T-cell (primary cell): ENCODE measurements at places on chromosomes 6 and 20.

- DNase-seq: no peak
These were observed 10.7 kb upstream of the KCNK15 start for GRCh38 chr20:44734938-44735337.

- no peak for DNase-seq
These were observed 49.3 kb upstream of the INSM1 start for GRCh38 chr20:20318365-20319161.

DNA sequence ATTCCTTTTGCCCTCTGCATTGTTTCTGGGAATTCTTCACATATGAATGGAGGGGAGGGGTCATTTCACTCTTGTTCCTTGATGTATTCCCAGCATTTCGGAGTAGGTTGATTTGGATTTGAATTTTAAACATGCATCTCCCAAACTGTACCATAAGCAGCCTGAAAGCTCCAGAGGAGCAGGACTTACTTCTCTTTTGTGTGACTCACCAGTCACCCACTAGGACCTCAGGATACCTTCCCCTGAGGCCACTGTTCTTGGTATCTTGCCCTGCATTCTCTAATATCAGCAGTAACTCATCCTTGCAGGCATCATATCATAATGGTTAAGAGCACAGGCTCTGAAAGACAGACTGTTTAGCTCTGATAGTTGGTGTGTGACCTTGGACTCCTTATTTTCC, 703 bp downstream of the MRPL2 start:
- no peak for DNase-seq

DNA sequence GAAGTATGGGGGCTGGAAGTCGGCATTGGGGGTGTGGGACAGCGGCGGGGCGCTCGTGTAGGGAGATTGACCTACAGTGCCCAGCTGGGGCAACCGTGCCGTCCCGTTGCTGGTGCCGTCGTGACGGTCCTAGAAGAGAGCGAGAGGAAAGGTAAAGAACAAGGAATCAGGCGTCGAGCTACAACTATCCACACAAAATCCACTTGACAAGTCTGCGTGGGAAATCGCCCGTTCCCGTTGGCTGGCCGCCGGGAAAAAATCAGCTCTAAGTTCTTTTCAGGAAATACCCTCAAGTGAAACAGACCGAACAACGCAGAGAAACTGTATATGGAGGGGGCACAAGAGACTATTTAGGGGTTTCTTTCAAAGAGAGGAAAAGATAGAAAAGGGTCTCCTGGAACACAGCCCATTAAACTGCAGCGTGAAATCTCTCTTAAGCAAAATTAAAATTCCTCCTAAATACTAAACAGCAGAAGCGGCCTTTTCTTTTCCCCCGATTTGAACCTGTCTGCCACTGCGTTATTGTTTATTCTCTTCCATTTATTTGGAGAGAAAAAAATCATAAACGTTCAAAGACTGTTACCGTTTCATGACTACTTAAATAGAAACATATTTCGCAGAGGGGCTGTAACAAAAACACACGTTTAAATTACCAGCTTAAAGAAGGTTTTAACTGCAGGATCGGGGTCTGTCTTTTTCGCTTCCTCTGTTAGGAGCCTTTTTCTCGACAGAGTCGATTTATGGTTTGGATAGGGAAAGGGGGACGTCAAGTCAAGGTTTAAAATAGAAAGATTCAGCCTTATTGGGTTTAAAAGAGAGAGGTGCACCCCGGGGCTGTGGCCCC, 4.4 kb downstream of the TFAP2A start:
- DNase-seq: no peak

DNA sequence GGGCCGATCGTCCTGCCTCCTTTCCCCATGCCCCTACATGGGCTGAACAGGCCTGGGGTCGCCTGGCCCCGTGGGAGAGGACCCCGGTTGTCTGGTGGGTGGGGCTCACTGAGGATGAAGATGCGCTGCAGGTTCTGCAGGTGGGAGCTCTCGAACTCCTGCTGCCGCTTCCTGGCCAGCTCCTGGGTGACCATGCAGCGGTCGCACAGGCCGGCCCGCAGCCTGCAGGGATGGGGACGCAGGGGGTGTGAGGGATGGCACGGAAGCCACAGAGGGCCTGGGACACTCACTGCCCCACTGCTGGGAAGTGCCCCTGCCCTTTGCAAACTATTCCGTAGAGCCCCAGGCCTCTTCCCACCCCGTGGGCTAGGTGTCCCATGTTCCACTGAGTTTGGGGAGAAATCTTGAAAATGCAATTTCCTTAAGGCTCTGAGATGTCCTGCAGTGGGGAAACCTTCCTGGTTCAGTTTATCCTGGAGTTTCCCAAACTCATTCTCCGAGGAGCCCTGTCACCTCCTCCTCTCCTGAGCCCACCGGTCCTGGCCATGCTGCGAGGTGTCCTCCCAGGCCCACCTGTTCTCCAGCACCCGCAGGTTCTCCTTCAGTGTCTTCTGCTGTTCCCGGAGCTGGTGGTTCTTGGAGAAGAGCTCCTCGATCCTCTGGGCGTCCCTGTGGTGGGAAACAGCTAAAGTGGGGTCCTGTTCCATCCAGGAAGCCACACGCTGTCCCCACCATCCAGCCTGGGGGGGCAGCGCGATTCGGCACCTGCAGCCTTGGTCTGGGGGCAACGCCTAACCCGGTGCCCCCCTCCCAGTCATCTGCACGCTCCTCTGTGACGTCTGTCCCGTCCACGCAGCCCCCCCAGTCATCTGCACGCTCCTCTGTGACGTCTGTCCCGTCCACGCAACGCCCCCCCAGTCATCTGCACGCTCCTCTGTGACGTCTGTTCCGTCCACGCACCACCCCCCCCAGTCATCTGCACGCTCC, 9.9 kb upstream of the CABLES2 start:
- DNase-seq: no peak

- no peak for DNase-seq
These were observed 61.0 kb downstream of the ARHGAP18 start for GRCh38 chr6:129648819-129649491.

DNA sequence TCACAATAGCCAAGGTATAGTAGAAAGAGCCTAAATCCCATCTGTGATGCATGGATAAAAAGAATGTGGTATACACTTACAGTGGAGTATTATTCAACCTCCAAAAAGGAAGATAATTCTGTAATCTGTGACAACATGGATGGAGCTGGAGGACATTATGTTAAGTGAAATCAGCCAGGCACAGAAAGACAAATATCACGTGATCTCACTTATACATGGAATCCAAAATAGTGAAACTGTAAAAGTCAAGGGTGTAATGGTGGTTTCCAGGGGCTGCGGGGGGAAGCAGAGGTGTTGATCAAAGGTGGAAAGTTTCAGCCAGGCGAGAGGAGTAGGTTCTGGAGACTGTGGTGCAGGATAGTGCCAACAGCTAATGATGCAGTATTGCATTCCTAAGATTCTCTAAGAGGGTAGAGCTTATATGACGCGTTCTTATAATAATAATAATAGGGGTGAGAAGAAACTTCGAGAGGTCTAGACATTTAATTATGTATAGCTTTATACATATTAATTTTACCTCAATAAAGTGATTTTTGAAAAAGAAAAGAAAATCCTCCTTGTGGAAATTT, 246.1 kb downstream of the FOXA2 start:
- DNase-seq: no peak

- no peak for DNase-seq
These were observed 45.2 kb downstream of the ANKEF1 start for GRCh38 chr20:10079964-10080363.

- no peak for DNase-seq
These were observed 466.3 kb upstream of the CDH4 start for GRCh38 chr20:60785785-60786184.

- DNase-seq: no peak
These were observed at the start of gene SRC for GRCh38 chr20:37345339-37346235. SRC (plus strand) TSS chr20:37346140; CDS start chr20:37384154, 38,014 bp downstream.

GRCh38 chr6:136980070-136980469, 58.0 kb downstream of the SLC35D3 start:
- DNase-seq: no peak

- DNase-seq: no peak
These were observed 125.1 kb downstream of the MRPL14 start for GRCh38 chr6:44002067-44002592.

GRCh38 chr20:63123331-63123741, 92.6 kb downstream of the YTHDF1 start:
- no peak for DNase-seq

DNA sequence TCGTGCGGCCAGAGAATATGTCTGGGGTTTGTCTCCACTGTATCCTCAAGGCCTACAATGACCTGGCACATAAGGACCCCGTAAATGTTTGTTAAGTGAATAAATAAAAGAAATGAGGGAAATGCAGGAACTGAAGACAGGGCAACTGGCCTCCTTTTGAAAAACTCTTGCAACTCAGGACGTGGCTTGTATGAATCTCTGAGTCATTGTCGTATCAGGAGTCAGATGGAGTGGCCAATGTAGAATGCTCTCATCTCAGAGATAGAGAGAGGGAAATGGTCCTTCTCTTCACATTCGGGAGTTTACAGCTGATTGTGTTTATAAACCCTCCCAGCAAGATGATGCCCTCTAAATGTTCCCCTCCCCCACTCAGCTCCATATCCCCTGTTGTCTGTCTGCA, 57.1 kb downstream of the UST start:
- DNase-seq: no peak

DNA sequence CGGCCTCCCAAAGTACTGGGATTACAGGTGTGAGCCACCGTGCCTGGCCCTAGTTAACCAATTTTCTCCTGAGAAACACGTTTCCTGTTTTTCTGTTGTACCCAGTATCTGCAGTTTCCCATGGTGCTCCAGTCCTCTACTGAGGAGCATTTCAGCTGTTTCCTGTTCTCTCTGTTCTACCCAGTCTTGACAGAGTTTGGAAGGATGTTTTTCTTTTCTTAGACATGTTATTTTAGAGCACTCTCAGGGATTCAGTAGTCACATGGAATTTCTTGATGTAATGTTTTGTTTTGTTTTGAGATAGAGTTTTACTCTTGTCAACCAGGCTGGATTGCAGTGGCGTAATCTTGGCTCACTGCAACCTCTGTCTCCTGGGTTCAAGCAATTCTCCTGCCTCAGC, 129.8 kb upstream of the TIAM2 start:
- no peak for DNase-seq

GRCh38 chr6:133571681-133572080, 317.2 kb upstream of the TCF21 start:
- no peak for DNase-seq

DNA sequence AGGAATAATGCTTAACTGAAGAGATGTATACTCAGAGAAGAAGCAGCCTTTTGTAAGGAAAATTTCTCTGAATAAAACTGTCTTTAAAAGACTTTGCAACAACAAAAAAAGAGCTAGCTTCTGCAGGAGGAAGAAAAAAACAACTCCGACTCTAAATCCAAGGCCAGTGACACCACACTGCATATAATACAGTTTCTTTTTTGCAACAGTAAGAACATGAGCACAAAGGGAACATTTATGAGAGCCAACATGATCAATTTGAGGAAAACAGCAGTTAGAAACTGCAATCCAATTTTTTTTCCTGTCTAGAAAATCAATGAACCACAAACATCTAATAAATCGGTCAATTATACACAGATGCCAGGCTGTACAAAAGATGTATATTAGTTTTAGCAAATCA, 42.9 kb upstream of the UST start:
- no peak for DNase-seq

- no peak for DNase-seq
These were observed 61.7 kb downstream of the CDH22 start for GRCh38 chr20:46246559-46246958.

GRCh38 chr6:154496186-154496585, 14.3 kb downstream of the CNKSR3 start:
- DNase-seq: no peak

- no peak for DNase-seq
These were observed 6.1 kb downstream of the RBM39 start for GRCh38 chr20:35735826-35736470.

GRCh38 chr6:148945301-148946021, 198.6 kb downstream of the UST start:
- DNase-seq: no peak

DNA sequence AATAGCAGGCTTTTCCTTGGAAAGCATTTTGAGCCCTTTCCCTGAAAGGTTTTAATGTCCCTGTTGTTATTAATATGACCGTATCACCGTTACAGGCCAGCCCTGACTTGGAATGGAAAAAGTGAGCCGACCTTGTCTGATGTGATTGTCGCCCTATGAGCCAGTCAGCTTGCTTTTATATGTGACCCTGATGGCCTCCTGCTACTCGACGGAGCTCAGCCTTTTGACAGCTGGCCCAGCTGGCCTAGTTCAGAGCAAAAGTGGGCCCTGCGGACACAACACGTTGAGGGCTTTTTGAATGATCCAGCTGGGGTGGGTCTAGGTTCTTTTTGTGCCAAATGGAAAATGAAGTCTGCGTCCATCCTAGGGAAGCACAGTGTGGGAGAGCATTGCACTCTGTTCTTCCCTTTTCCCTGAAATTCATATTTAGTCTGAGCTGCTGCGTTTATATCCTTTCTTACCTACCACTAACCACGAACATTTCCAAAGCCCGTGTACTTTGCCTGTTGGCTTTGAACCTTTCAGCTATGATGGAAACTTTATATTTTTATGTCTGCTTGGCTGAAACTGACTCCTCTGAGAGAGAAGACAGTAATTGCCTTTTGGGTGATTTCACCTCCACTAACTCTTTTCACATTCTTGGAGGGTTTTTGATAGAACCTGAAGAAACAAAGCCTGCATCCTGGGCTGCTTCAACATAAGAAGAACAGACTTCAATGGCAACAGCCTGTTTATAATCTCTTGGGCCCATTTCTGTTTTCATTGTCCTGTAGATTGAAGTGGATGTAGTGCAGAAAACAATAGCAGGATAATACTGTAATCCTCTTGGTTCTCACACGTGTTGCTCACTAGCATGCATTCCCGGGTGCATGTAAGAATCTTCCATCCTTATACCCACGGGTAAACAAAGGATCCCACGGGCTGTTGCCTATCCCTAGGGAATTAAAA, 121.8 kb upstream of the HDGFL1 start:
- no peak for DNase-seq

- no peak for DNase-seq
These were observed 50.8 kb downstream of the CNR1 start for GRCh38 chr6:88115307-88115706.

- DNase-seq: no peak
These were observed 166.1 kb upstream of the CST7 start for GRCh38 chr20:24782801-24783630.

- DNase-seq: no peak
These were observed 30.2 kb downstream of the KLHL31 start for GRCh38 chr6:53635322-53635721.

DNA sequence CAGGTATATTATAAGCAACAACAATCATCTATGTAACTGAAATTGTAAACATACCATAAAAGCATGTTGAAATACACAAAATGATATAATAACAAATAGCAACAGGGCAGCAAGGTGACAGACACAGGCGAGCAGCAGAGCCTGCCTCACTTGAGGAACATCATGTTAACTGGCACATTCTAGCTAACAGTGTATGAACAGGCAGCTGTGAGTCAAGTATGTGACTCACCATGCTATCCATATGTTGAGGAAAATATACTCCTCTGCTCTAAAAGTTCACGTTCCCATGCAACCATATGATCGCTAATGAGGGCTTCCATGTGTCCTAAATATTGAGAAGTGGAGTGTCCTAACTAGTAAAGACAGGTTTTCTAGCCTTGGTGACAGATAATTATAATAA, 18.4 kb downstream of the SERAC1 start:
- no peak for DNase-seq

- no peak for DNase-seq
These were observed 34.9 kb upstream of the MAN1A1 start for GRCh38 chr6:119384444-119384843.
